ENCODE measurements at places on chromosomes 16 and 17. TPM values are rescaled to one million over a fixed set of nuclear protein-coding genes. Genes with fewer than 3 reads are reported as not detected.

Gene TBKBP1
- total RNA-seq: 12.6 TPM

GRCh38 chr17:43660816-43661493 lies 767 bp downstream of the MEOX1 start:
- no peak for DNase-seq

- no peak for DNase-seq
These were observed 753.0 kb upstream of the GOT2 start for GRCh38 chr16:59487067-59487466.

Gene TEKT1
- not detected for total RNA-seq

DNA sequence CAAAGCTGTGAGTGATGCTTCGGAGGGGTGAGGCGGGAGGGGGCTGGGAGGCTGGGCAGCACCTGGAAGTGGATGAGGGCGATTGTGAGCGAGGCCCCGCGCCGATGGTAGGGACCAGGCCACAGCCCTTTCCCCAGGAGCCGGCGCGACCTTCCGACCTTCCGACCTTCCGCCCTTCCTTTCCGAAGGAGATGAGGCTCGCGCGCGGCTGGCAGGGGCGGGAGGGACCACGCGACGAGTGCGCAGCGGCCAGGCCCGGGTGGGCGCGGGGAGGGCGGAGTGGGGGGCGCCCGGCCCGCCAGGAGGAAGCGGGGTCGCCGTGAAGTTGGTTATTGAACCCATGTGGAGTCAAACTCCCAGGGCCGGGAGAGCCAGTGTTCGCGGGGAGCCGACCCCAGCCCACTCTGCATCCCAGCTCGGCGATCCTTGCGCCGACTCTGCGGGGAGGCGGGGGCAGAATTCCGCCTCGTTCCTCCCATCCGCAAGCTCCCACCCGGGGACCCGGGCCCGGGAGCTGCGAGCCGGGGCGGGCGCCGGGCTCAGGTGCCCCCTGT lies 56.6 kb downstream of the RAP1GAP2 start:
- no peak for DNase-seq

DNA sequence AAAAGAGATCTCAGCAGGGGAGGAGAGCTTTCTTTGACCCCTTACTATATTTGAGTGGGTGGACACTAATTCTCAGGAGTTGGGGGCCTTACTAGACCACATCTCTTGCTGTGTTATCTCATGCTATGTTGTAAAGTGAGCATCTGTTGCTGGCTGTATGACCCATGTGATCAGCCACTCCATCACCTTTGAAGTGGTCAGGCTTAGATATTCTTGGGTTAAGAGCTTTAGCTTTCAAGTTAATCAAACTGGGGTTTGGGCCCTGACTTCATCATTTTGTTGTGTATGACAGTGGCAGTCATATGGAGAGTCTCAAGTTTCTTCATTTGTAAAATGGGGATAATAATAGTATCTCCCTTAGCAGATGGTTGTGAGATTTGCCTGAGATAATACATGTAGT lies 201.1 kb downstream of the FTO start:
- DNase-seq: no peak

GRCh38 chr16:78693496-78693895 lies 594.0 kb downstream of the WWOX start:
- no peak for DNase-seq

DNA sequence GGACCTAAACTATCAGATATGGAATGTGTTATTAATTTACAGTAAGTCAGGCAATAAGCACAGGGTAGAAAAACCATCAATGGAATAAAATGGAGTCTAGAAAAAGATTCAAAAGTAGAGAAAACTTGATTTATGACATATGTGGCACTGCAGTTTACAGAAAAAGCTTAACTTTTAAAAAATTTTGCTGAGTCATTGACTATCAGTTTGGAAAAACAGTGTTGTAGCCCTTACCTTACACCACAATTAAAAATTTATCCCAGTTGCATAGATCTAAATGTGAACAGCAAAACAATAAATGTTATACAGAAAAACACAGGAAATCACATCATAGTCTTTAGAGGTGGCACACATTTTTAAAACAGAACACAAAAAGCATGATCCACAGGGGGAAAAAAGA lies 108.5 kb downstream of the USP22 start:
- DNase-seq: no peak

- no peak for DNase-seq
These were observed 38.3 kb downstream of the CDH13 start for GRCh38 chr16:82665025-82665424.

- peak; percentile 69 for DNase-seq
These were observed 3.9 kb upstream of the TPPP3 start for GRCh38 chr16:67397036-67397801.

Gene KRT32
- total RNA-seq: not detected

Gene FAAP100
- total RNA-seq: 62.7 TPM

GRCh38 chr16:4362476-4363135 lies 9.0 kb upstream of the VASN start:
- DNase-seq: no peak

- DNase-seq: peak; percentile 76
These were observed 45.0 kb downstream of the NT5M start for GRCh38 chr17:17347956-17348871.

DNA sequence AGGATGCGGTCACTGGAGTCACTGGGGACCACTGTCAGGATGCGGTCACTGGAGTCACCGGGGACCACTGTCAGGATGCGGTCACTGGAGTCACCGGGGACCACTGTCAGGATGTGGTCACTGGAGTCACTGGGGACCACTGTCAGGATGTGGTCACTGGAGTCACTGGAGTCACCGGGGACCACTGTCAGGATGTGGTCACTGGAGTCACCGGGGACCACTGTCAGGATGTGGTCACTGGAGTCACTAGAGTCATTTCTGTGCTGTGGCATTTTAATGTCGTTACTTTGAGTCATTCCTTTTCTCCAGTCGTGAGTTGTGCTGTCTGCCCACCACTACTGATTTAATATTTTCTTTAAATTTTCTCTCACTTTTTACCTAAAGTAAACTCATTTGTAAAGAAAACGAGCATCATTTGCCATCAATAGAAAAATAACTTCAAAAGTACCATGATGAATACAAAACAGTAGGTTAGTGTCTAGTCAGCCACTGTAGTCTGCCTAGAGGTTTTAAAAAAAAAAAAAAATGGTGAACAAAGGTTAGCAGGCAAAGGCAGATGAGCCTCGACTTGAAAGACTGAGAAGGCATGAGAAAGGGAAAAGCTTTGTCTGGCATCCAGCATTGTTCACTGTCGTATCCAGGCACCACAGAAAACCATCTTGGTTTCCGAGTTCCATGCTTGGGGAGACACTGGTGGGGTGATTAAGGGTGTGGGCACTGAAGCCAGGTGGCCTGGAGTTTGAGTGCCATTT lies 346.6 kb downstream of the SNX29 start:
- no peak for DNase-seq

Gene APOBR
- total RNA-seq: not detected

- no peak for DNase-seq
These were observed 3.0 kb downstream of the PHF12 start for GRCh38 chr17:28948342-28948741.

GRCh38 chr17:80247561-80247960 lies 13.1 kb upstream of the RNF213 start:
- no peak for DNase-seq

Gene DNAAF1
- not detected for total RNA-seq

GRCh38 chr17:48215583-48216139 lies 108.1 kb downstream of the SNX11 start:
- DNase-seq: no peak

GRCh38 chr17:40345994-40346764 lies 18.4 kb downstream of the GJD3 start:
- DNase-seq: no peak

Gene MEOX1
- 0.07 TPM for total RNA-seq

Gene KRTAP9-4
- total RNA-seq: not detected

- DNase-seq: no peak
These were observed 18.2 kb downstream of the HIGD1B start for GRCh38 chr17:44865931-44866330.

DNA sequence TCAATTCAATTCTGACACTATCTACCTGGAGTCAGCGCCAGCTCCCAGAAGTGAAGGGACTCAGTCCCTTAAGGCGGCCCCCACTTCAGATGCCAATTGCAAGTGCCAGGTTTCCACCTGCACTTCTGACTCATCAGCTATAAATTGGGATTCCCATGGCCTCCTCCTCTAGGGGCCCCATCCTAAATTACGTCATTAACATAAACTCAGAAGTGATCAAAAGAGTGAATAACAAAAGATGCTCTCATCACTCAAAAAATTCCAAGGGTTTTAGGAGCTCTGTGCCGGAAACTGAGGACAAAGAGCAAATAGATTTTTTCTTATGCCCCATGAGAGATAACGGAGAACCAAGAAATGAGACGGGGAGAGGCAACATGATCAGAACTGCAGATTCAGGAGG lies 148.6 kb upstream of the IRX6 start:
- DNase-seq: no peak

GRCh38 chr16:11405331-11406176 lies 60.3 kb downstream of the RMI2 start:
- no peak for DNase-seq

DNA sequence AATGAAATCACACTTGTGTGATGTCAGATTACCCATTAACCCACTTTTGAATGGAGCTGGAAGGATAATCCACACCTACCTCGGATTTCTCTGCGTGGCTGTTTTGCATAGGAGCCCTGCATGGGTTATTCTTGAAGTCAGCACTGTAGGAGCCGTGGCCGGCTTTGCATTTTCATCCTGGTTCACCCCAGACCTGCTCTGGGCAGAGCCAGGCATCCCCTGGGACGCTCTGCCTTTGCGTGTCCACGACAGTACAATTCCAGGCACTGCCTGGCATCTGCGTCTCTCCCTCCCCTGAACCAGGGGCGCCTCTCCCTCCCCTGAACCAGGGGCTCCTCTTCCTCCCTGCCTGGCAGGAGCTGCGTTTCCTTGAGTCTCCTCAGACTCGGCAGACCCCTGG lies 29.7 kb upstream of the ZNF750 start:
- no peak for DNase-seq

DNA sequence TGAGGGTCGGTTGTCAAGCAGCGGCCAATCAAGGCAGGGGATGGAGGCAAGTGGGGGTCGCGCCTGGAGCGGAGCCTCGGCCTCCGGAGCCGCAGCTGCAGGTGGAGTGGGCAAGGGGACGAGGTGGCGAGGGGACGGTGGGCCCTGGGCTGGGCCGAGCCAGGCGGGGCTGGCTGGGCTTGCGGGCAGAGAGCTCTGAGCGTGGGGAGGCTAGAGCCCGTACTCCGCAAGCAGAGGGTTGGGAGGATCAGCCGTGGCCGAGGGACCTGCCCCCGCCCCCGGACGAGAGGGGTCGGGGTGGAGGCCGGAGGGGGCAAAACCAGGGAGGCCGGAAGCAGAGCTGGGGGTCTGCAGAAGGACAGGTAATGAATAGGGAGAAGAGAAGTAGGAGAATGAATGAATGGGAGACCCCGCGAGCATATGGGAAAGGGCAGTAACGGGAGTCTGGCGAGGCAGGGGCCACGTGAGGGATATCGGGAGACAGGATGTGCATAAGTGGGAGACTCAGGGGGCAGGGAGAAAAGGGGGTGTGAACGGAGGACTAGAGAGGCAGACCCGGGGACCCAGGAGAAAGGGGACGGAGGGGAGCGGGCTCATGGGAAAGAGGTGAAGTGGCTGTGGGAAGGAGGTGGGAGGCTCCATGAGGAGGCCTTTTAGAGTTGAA lies at the start of gene KATNB1:
Gene KATNB1, plus strand, starts transcription at position 16 of the 664 bp plus-strand sequence. CDS start 1,474 bp downstream, outside the sequence.
- DNase-seq: peak; percentile 99

Gene CXCL16
- total RNA-seq: 8.0 TPM

- DNase-seq: no peak
These were observed 13.4 kb downstream of the USP43 start for GRCh38 chr17:9658593-9659211.

Gene SMPD3
- total RNA-seq: 0.07 TPM

DNA sequence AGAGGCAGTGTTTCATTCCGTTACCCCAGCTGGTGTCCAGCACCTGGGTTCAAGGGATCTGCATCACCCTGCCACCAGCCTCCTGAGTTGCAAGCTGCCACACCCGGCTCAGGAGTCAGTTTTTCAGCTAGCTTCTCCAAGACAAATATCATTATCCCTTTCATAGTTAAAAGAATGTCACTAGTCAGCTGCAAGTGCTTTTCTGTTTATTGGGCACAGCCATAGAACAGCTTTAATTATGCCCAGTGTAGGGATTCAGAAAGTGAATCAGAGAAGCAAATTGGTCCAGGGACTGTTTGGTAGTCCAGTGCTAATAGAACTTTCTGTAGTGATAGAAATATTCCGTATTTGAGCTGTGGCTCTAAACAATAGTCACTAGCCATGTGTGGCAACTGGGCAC lies 2.9 kb upstream of the AOC3 start:
- DNase-seq: no peak

Gene TMEM94
- total RNA-seq: 45.6 TPM

GRCh38 chr16:1258906-1259759 lies 3.3 kb downstream of the TPSD1 start:
- no peak for DNase-seq

DNA sequence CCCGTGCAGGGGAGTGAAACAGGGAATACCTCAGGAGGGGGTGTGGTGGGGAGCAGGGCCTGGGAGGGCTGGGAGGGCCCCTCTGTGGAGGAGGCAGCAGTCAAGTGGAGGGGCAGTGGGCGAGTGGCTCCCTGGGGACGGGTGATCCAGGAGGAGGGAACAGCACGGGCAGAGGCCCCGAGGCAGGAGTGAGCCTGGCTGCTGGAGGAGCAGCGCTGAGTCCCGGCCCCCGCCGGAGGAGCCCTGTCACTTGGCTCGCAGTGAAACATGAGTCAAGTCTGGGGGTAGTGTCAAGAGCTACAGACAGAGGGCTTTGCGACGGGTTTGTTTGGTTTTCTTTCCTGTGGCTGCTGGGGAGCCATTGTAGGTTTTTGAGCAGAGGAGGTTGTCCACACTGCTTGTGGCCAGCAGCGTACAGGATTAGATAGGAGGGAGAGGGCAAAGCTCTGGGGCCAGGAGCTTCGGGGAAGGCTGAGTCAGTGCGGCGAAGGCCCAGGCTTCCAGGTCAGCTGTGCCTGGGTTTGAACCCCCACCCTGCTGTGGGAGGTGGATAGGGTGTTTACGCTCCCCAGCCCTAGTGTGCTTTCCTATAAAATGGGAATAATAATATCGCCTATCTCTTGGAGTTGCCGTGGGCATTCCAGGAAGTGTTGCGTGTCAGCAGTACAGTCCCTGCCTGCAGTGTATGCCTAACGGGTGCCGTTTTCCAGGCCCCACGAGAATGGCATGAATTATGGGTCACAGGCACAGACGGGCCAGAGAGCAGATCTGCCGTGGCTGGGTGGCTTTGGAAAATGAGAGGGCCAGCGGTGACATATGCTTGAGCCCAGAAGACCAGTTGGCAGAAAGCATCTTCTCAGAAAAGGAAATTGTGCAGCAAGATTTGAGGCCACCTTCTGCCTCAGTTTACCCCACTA lies 115.9 kb upstream of the CIBAR2 start:
- no peak for DNase-seq

Gene UMOD
- not detected for total RNA-seq

- DNase-seq: no peak
These were observed 1.3 kb downstream of the NLRC5 start for GRCh38 chr16:56990407-56991286.
